ENCODE measurements at places on chromosomes 4 and X.

DNA sequence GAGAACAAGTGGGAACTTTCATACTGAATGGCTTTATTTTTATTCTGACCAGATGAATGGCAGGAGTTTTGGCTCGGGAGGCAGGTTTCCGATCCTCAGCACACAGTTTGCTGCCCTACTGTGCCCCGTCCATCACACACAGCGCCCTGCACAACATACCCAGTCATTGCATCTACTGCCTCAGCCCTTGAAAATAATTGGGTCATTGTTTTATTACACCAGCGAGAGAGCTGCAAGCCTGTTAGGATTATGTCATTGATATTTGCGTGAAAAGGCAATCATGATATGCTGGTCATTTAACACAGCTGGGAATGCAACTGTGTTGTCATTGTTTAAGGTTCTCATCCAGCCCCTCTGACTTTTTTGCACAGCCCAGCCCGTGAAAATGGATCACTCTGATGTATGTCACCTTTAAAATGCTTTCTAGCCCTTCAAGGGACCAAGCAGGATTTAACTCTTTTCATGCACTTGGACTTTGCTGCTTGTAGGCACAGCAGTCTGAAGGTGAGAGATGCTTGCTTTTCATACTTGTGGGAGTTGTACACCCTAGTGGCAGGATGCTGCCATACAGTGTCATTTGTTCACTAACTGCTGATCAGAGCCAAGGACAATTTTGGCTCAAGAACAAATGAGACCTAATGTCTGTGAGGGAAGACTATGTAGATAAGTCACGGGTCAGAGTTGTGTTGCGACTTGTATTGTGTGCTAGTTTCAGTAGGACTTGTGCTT, 62.3 kb downstream of the RTL9 start:
- DNase-seq: no peak

GRCh38 chrX:71111141-71111843, at the start of gene IL2RG:
IL2RG (minus strand) TSS chrX:71111577; CDS start chrX:71111539, 38 bp downstream.
- DNase-seq: peak; percentile 65

- DNase-seq: no peak
Observed at GRCh38 chrX:77450415-77450814, 3.2 kb downstream of the FGF16 start.

DNA sequence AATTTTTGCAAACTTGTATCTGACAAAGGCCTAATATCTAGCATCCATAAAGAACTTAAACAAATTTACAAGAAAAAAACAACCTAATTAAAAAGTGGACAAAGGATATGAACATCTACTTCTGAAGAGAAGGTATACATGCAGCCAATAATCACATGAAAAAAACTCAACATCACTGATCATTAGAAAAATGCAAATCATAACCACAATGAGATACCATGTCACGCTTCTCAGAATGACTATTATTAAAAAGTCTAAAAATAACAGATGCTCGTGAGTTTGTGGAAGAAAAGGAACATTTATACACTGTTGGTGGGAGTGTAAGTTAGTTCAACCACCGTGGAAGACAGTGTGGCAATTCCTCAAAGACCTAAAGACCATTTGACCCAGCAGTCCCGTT, 24.0 kb downstream of the CEP44 start:
- DNase-seq: no peak

DNA sequence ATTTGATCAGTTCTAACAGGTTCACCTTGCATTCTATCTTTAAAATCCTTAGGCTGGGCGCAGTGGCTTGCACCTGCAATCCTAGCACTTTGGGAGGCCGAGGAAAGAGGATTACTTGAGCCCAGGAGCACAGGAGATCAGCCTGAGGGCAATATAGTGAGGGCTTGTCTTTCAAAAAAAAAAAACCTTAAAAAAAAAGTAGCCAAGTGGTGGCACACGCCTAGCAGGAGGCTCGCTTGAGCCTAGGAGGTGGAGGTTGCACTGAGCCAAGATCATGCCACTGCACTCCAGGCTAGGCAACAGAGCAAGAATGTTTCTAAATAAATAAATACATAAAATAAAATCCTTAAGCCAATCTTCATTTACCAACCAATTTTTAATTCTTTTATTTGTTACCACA, 75.6 kb downstream of the PRSS12 start:
- no peak for DNase-seq

GRCh38 chrX:23610495-23610894, 56.8 kb upstream of the PRDX4 start:
- no peak for DNase-seq

DNA sequence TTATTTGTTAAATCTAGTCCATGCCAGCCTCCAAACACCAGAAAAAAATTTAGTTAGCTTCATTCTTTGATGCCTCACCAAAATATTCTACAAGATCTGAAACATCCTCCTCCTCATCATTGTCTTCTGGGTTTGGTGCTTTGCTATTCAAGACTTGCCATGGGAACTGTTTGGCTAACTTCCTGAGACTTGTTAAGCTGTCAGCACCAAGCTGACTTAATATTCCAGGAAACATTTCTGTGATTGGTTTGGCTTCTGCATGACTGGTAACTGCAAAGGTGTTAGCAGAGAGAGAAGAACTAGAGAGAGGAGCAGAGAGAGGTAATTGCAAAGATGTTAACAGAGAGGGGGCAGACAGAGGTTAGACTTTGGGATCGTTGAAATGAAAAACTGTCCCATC, 101.3 kb downstream of the PALLD start:
- no peak for DNase-seq

DNA sequence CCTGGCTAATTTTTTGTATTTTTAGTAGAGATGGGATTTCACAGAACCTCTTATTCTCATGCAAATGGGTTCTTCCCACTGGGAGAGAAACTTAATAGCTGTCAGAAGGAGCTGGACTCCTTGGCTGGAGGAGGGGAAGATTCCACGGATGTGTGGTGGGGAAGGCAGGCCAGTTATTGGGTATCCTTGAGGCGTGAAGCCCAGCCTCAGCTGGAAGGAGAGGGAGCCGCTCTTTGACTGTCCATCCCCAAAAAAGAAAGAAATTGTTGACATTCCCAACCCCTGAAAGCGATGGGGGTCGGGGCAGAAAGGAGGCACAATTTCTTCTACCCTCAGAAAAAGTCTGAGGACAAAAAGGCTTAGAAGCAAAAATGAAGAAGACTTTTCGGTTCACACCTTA, 983.1 kb upstream of the PABPC4L start:
- no peak for DNase-seq
